ENCODE measurements at places on chromosomes 7 and 10.
A peak's percentile ranks its signal among the peaks of the same experiment; 100 is the strongest.

DNA sequence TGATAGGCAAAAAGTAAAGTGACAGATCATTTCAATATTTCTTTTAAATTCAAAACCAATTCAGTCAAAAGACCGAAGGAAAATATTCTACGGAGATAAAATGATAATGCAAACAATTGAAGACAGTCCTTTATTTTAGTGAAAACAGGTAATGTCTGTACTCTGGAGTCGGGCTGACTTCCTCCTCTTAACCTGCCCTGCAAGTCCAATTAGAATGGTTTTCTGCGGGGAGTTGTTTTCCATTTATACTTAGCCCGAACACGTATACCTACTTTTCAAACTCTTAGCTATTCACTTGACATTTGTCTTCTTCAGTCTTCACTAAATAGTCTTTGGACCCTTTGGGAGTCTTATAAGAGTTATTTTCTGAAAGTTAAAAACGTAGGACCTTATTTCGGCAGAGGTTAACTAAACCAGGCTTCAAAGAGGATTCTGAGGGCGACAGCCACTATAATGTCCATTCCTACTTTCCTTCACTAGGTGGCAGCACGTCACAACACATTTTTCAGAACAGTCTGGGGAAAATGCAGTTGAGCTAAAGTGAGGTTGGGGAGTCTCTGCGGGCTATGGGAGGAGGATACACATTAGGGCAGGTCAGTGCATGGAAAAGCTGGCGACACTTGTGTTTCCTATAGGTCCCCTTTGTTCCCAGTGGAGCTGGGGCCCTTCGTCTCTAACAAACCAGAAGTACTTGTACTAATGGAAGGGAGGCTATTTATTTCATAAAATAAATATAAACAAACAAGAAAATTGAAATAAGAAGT lies 472.0 kb downstream of the KCNMA1 start:
- DNase-seq = peak; percentile 74

DNA sequence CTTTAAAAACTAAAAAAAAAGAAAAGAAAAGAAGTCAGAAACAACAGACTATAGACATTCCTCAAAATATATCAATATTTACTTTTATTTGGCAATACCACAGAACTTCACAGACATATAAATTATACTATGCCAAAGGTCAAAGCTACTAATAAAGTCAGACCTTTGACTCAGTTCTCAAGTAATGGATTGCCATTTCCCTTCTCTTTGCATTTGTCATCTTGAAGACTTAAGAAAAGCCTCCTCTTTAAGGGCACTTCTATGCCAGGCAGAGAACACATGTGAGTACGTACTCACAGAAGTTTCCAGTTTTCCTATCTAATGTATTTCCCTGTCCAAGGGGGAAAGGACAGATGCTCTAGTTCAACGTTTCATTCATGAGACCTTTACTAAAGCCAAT lies 37.6 kb downstream of the TNPO3 start:
- DNase-seq = no peak

DNA sequence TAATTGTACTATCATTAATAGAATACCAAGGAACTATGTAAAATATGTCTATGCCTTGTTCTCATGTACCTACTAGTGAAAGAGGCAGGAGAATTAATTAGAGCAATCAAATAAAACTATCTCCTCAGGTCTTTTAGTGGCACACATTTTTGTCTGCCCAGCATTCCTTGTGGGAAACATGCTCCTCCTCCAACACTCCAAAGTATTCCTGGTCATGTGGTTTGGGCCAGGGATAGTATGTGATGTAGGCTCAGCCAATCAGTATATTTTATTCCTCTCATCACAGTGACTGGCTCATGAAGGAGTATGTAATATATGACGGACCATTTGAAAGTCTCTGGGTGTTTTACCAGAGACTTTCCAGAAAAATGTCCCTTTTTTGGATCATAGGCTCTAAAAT lies 16.7 kb upstream of the SYPL1 start:
- DNase-seq = no peak

DNA sequence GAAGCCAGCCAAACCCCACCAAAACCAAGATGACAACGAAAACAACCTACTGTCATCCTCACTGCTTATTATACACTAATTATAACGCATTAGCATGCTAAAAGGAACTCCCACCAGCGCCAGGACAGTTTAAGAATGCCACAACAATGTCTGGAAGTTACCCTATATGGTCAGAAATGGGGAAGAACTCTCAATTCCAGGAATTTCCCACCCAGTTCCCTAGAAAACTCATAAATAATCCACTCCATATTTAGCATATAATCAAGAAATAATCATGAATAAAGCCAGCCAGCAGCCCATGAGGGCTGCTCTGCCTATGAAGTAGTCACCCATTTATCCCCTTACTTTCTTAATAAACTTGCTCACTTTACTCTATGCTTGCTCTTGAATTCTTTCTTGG lies 20.8 kb downstream of the MICU1 start:
- DNase-seq = no peak

GRCh38 chr10:14500172-14500765 lies 169.5 kb upstream of the FRMD4A start:
- DNase-seq = no peak

Data from H1 (cell line).